Activated CD8-positive, alpha-beta T cell treated with anti-CD3 and anti-CD28 coated beads for 36 hours (primary cell): ENCODE measurements at places on chromosomes 5 and 9. TPM values are rescaled to one million over a fixed set of nuclear protein-coding genes. Genes with fewer than 3 reads are reported as not detected.

DNA sequence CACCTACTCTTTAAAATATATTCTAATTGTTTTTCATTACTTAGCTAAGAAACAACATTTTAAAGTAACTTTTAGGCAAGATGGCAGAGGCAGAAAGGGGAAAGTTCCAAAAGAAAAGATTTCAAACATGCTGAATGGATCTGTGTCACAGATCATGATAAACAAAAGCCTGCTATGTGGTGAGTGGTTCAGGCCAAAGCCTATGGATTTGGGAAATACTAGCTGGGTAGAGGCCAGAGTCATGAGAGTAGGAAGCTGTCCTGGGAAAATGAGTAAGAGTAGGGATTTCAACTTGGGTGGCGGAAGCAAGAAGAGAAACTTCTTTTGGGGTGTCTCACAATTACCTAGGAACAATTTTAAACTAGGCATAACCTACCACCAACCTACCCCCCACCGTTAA lies 68.7 kb upstream of the GRHPR start:
- H3K4me3 ChIP-seq = no peak overlapping the region
- no peak for DNase-seq
- no peaks in the 10 kb centered on the region for H3K27me3 ChIP-seq
- peaks cover 1% of the 10 kb centered on the region for H3K4me1 ChIP-seq
- no peak overlapping the region for H3K27ac ChIP-seq

GRCh38 chr9:21392270-21392669 lies 7.1 kb upstream of the IFNA2 start:
- H3K27ac ChIP-seq = no peak overlapping the region
- H3K4me1 ChIP-seq = peaks cover 8% of the 10 kb centered on the region
- H3K4me3 ChIP-seq = no peak overlapping the region

- H3K36me3 ChIP-seq = no peaks in the 10 kb centered on the region
- no peak for DNase-seq
- no peak overlapping the region for H3K4me3 ChIP-seq
- H3K27ac ChIP-seq = no peak overlapping the region
- H3K4me1 ChIP-seq = no peaks in the 10 kb centered on the region
Measured at GRCh38 chr9:116288658-116289057, 135.1 kb downstream of the PAPPA start.

DNA sequence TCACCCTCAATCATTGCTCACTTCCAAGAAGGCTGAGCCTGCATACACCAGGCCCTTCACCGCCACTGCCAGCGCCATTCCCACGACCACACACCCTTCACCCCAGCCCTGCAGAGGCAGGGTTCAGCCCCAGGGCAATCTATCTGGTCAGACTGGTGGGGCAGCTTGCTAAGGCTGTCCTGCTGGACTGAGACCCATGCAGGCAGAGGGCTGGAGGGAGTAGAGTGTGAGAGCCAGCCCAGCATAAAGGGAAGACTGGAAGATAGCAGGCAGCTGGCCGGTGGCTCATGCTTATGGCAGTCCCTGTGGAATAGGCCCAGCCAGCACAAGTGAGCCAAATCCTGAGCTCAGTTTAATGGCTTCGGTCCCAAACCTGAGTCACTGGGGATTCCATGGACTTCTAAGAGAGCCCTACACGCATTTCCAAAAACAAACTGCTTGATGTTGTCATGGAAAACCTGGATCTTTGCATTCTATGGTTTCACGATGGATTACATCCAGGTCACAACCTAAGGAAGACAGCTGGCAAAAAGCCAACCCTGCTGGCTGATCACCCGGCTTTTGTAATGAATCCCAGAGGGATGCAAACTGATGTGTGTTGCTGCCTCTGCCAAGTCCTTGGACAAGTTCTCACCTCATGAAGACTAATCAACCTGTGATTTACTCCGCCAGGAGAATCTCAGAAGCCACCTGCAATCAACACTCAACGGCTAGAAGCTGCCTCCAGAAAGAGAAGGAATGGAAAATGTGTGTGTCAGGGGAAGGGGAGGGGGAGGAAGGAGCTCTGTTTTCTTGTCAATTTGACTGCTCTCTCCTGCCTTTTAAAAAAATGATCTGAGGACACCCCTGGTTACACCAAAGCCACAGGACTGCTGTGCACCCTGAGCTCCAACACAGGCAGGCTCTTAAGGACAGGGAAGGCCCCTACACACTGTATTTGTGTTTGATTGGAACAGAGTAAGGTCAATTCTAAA lies 143.6 kb downstream of the LHFPL2 start:
- peaks cover 48% of the 10 kb centered on the region for H3K27me3 ChIP-seq
- H3K27ac ChIP-seq = no peak overlapping the region
- no peak for DNase-seq
- peaks cover 9% of the 10 kb centered on the region for H3K4me1 ChIP-seq
- H3K4me3 ChIP-seq = no peak overlapping the region
- H3K36me3 ChIP-seq = no peaks in the 10 kb centered on the region

GCNT4 gene
- total RNA-seq = 2.1 TPM
